ENCODE measurements at places on chromosomes 6 and 20.
A peak's percentile ranks its signal among the peaks of the same experiment; 100 is the strongest.

GRCh38 chr6:89702349-89702748 is 63.8 kb upstream of the LYRM2 start:
- no peak for DNase-seq

DNA sequence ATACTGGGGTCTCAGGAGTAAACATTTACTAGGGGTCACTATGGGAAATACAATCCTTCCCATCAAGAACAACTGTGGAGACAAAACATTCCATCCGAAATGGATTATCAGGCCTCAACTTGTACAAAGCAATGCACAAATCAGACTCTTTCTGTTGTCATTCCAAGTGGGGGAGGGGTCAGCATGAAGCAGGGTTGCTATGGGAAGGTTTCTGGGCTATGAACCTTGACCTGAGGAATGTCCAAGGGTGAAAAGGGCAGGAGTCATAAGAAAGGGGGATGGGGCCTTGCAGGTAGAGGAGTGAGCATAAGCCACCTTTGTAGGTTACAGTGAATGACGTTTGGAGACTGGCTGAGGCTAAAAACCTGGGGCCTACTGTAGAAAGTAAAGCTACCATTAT is 3.1 kb downstream of the METTL24 start:
- peak; percentile 74 for DNase-seq

GRCh38 chr6:108875161-108875555 is 26.9 kb downstream of the ARMC2 start:
- no peak for DNase-seq

DNA sequence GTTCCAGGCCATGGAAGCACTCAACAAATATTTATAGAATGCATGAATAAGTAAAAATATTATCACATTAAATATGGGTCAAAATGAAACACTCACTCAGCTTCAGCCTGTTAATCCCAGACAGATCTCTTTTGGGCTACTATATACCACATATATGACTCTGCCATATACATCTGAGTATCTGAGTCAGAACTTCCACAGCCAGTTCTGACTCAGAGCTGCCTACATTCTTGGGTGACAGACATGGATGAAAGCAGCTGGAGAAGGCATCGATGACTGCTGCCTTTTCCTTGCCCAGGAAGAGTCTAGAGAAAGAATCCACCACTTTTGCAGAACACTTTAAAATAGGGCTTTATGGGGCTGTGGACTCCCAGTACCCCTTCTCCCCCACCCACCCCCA is 11.5 kb upstream of the PDYN start:
- no peak for DNase-seq

- peak; percentile 39 for DNase-seq
Measured at GRCh38 chr6:47076422-47077344, 34.6 kb upstream of the ADGRF1 start.

DNA sequence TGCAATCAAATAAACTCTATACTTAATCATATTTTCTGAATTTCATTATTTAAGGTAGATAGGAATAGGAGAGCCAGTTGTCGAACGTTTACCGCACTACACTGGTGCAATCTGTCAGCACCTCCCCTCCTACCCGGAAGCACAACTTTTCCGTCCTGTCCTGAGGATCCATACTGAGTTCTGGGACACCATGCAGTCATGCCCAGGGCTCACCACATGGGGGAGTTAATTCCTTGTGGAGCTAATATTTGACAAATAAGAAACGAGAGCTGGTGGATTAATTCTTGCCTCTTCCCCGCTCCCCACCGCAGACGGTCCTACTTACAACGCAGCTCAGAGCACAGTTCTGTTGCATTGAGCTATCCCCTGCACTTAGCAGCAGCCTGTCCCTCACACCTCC is 107.7 kb upstream of the RALGAPA2 start:
- peak; percentile 62 for DNase-seq

GRCh38 chr6:2881423-2881822 is 21.7 kb downstream of the SERPINB9 start:
- no peak for DNase-seq

GRCh38 chr20:4571759-4572531 is 149.8 kb upstream of the PRND start:
- DNase-seq: no peak

- DNase-seq: no peak
Measured at GRCh38 chr6:168226061-168226752, 93.4 kb downstream of the DACT2 start.

DNA sequence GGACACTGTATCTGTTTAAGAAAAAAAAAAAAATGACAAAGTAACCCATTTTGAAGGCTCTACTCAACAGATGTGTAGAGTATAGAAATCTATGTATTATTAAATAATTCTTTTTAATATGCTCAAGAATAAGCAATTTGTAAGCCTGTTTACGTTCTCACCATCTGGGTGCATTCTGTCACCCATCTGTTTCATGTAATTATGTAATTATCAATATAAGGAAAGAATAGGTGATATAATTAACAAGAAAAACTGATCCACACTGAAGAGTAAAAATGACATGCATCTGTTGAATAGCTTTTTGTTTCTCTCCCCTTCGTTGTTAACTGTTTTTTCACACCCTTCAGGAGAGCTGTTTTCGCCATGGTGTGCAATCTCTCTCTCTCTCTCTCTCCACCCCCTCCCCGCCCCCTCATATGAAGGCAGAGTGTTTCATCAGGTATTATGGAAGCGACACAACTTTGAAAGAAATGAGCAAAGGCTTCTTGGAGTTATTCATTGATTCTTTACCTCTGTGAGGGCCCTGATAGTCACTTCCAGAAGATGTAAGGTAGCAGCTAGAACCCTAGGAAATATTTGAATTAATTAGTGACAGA is 154.3 kb upstream of the INSM1 start:
- DNase-seq: no peak

GRCh38 chr20:46648903-46649649 is 2.2 kb downstream of the SLC13A3 start:
- DNase-seq: peak; percentile 61

- DNase-seq: no peak
Measured at GRCh38 chr6:2078888-2079287, 166.5 kb downstream of the GMDS start.

- DNase-seq: no peak
Measured at GRCh38 chr6:154458565-154459470, 51.7 kb downstream of the CNKSR3 start.

GRCh38 chr6:138796771-138797170 is 884 bp downstream of the ECT2L start:
- DNase-seq: no peak

- DNase-seq: no peak
Measured at GRCh38 chr6:50272611-50273010, 222.9 kb upstream of the DEFB112 start.

GRCh38 chr20:44033344-44033743 is 118.7 kb downstream of the TOX2 start:
- no peak for DNase-seq

- peak; percentile 100 for DNase-seq
Measured at GRCh38 chr6:26157251-26158075, 70.2 kb downstream of the HFE start.

DNA sequence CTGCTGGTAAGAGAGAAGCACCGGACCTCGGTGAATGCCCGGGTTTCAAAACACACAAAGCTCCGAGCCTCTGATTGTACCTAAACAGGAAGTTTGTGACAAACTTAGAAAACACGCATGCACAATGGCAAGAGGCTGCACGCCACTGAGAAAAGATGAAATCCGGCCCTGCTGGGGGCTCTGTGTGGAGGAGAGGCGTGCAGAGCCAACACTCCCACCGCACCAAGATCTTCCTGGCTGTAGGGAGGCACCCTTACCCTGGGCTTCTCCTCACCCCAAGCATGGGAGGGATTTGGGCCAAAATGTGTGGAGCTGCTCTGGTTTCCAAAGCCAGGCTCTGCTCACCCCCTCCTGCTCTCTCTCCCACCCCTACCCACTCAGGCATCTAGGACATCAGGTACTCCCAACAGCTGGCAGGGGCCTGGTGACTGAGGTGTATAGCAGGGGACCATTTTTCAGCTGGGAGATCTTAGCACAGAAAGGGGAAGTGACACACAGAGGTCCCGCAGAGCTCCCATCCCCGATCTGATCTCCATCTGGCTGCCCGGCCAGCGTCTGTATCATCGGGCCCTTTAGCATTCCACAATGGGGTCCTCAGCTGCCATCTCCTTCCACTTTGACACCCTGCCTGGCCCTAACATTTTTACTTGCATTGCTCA is 84.2 kb downstream of the TRERF1 start:
- DNase-seq: no peak

DNA sequence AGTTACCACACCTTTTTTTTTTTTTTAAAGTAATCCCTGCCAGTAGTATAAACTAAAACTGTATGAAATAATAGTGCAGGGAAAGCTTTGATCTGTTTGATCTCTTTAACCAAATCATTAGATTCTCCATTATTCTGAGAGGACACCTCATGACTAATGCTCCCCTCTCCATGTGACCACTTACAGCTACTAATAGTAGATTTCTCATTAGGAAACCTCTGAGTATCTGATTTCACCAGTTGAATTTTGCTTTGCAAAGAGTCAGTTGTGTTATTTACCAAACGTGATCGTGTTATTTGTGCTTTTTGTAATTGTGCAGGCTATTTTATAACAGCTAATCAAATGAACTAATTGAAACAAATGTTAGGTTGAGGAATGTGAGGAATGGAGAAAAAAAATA is 12.5 kb downstream of the CASP8AP2 start:
- DNase-seq: no peak

DNA sequence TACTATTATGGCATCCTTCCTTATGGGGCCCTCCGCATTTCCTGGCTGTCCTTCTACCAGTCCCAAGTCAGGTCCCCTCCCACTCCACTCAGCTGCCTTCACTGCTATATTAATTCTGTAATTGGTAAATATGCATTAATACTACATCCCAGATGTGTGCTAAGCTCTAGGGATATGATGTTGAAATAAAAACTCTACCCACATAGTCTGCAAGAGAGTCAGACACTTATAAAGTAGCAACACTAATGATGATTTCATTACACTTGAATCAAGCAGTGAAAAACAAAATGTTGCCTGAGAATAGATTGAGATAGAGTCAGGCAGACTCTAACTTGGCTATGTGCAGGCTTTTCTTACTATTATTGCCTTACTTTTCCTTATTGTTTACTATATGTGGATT is 62.4 kb downstream of the AIG1 start:
- no peak for DNase-seq

- no peak for DNase-seq
Measured at GRCh38 chr6:169424821-169425240, 171.2 kb upstream of the THBS2 start.

DNA sequence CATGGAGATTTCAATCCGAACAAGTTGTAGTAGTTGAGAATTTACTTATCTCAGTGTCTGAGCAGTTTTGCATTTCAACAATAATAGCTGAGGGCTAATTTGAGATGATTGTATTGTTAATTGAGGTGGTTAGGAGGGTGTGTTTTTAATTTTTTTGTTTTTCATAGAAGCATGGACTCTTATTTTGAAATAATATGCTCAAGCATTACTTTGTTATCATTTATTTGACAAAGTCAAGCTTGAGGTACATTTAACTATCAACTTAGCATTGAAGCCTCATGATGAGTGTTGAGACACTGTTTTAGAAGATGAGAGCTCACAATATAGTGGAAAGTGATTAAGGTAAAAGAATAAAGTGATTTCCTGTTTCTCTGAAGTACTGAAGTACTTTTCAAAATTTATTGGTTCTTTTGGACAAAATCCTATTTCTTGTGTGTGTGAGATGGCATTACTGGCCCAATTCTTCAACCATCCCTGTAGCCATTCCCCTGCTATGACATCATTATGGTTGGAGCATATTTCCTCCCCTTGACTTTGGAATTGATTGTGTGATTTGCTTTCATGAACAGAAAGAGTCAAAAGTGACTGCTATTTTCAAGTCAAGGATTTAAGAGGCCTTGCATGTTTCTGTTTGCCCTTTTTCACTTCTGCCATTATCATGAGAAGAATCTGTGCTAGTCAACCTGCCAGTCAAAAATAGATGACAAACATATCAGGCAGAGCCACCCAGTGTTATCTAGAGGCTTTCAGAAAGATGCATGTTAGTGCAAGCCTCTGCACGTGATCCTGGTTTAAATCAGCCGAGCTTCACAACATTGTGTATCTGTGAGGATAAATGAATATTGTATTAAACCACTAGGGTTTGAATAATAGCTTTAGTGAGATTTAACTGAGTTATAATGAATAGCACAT is 1112.3 kb upstream of the CITED2 start:
- no peak for DNase-seq

GRCh38 chr20:56467968-56468315 is 485 bp upstream of the RTF2 start:
- DNase-seq: no peak

DNA sequence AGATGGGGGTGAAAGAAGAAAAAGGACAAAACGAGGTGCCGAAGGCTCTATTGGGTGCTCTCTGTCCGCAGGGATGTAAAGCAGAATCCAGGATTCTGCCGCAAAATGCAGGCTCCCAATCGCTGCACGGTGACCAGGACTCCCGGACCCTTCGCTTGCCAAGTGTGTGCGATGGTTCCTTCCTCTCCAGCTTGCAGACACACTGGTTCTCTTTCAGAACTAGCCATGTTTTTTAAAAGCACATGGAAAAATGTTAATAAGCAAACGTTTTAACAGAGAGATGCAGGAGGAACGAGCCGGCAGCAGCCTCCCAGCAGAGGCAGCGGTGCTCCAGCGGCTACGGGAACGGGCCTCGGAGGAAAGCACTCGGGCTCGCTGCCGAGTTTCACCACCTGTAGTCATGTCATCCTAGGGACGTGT is 59.6 kb downstream of the ZNF831 start:
- DNase-seq: peak; percentile 53

DNA sequence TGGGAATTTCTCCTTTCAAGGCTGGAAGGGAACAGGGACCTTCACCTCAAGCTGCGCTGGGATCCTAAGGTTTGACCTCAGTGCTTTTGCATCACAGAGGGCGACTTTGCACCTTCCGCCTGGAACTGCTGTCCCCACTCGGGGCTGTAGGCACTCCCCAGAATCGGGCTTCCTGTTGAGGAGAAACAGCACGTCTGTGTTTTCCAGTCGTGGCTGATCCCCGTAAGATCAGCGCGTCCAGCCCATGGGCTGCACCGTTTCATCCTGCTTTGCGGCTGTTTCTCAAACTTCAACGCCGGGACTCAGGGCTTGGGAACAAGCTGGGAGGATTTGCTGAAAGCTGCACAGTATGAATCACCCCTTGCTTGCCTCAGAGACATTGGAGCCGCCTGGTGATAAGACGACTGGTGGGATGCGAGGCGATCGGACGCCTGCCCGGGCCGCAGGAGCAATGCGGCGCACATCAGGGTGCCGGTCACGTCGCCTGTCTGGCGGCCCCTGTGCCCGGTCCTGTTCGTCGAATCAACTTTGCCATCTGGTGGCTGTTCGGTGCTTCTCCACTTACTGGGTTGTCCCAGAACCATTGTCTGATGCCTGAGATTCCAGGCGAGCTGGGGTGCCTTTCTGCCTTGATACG is 53.6 kb upstream of the FRMD1 start:
- peak; percentile 55 for DNase-seq

GRCh38 chr20:19048995-19049501 is 163.4 kb upstream of the SLC24A3 start:
- DNase-seq: peak; percentile 47

GRCh38 chr6:165573671-165574070 is 89.4 kb downstream of the PDE10A start:
- DNase-seq: no peak

Data from NCI-H526 (cell line).